ENCODE measurements at places on chromosomes 5 and 9.

- DNase-seq: no peak
These were observed 205.3 kb downstream of the DEPDC1B start for GRCh38 chr5:60494635-60495034.

GRCh38 chr5:51468196-51468595 is 84.9 kb downstream of the ISL1 start:
- DNase-seq: no peak

DNA sequence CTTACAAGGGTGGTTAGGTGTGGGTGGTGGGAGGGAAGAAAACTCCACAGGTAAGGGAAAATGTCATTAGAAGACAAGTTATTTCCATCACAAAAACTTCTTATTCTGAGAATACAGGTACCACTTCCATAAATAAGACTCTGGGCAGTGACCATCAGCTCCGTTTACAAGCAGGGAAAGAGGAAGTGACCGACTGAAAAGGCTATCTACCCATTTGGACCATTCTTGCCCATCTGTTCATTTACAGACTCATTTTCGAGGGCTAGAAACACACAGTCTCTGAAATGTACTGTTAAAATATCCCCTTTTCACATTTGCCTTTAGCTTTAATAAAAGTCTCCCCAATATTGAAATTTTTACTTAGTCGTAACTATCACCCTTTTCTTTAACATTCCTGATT is 79.5 kb downstream of the TTC39B start:
- no peak for DNase-seq

DNA sequence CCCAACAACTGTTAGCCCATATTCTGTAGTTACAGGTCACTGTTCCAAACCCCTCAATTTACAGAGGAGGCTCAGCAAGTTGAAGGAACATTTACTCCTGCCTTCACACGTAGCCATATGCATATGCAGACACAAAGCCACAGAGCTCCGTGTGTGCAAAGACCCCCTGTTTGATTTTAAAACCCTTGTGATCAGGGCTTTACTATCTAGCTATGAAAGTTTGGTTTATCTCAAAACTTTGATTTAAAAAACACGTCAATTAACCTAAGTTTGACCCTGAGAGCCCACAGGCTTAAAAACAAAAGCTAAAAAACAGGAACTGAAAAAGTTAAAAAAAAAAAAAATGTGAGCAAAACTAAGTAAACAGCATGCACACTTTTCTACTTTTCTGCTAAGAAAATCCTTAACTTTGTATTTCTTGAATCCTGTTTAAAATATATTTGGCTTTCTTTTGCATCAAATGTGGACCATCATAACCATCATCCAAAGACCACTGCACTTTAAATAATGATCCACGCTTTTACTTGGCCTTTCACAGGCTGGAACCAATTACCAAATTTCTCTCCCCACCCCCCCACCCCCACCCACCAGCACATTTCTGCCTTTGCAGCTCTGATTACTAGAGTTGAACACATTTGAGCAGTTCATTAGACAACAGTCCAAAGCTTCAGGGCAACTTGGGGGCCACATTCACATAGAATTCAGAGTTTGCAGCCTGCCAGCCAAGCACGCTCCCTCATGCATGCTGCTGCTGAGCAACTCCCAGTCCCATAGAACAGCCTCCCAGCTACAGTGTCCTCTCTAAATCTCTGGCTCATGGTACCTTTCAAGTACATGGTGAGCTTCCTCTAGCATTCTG is 128.8 kb upstream of the MAP3K1 start:
- DNase-seq: no peak

DNA sequence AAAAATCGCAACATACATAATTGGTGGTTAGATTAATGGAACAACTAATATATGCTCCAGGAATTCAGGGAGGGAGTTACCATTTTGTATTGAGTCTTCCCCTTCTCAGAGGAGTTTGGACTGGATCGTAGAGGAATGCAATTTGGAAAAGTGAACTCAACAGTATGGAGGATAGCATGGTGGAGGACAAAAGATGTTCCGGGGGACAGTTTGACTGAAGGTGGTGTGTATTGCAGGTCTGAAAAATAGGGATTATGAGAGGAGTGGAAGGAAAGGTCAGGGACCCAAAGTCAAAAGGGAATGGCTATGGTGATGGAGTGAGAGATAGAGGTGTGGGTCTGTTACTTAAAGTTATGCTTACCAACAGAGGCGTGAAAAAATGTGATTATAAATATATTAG is 1.5 kb downstream of the DNAJC21 start:
- no peak for DNase-seq
